CD4-positive, alpha-beta T cell treated with Interleukin-2 at 100 ng/mL for 4 hours (primary cell): ENCODE measurements at places on chromosomes 1 and 21.
A peak's percentile ranks its signal among the peaks of the same experiment; 100 is the strongest.

- no peak for DNase-seq
Observed at GRCh38 chr1:88321706-88322105, 362.4 kb upstream of the PKN2 start.

DNA sequence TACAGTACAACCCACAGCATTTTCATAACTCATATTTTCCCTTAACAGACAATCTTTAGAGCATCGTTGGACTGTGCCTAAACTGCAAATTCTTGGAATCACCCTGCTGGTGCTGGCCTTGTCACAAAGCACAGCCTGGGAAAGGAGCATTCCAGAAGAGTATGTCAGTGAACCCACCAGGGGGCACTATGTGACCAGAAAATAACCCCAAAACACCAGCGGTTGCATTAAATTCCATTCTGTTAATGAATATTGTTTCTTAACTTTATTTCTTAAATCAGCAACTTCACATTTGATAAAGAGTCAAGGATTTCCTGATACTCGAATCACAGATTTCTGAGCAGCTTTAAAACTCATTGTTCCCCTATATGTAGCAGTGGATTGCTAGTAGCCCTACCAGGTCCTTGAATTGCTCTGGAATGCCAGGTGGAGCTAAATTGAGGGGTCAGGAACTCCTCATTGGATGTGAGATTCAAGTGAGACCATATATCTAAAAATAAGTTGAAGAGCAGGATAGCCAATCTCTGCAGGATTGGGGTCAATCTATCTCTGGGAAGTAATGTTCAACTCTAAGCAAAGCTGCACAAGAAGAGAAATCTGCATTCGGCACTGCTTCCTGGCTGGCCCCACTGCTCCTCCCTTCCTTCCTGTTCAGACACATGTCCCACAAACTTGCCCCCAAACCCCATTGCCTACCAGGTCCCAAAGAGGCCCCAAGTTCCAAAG, 12.7 kb upstream of the RAB4A start:
- DNase-seq: peak; percentile 73

- DNase-seq: no peak
Observed at GRCh38 chr1:183234660-183235476, 48.8 kb downstream of the LAMC2 start.

GRCh38 chr1:224867715-224868114, 61.8 kb upstream of the DNAH14 start:
- DNase-seq: no peak

DNA sequence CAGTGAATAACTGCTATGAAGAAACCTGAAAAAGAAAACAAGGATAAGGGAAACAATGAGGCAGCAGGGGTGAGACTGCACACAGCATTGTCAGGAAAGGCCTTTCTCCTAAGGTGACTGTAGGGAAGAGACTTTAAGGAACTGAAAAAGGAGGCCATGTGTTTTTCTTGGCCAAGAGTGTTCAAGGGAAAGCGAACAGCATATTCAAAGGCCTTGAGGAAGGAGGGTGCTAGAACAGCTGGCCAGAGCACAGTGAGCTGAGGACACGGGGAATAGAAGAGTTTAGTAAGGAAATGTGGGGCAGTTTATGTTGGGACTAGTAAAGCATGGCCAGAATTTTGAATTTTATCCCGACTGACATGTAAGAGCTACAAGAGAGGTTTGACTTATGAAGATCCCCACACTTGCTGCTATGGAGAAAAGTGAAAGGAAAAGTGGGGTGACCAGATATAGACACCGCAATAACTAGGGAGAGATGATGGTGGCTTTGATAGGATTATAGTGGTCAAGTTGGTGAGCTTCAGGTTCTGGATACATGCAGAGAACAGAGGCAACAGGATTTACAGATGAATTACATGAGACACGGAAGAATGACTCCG, 1.4 kb downstream of the RWDD2B start:
- DNase-seq: no peak
